ENCODE measurements at places on chromosomes 7 and 10. TPM values are rescaled to one million over a fixed set of nuclear protein-coding genes. Genes with fewer than 3 reads are reported as not detected.

The KCND2 gene
- polyA plus RNA-seq: 2.0 TPM

DNA sequence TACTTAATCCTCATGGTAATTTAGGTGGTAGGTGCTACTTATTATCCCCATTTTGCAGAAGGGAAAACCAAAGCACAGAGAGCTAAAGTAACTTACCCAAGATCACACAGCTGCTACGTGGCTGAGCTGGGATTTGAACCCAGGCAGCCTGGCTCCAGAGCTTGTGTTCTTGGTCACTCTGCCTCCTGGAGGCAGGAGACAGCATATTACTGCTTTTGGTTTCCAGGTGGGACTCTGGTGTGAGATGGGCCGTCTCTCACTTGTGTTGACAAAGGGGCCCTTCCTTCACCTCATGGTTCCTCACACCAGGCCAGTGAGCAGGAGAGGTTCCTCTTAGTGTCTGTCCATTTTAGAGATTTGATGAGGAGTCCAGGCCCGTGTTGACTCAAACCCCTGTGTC is 79.8 kb upstream of the PPIF start:
- DNase-seq: no peak

GRCh38 chr7:13014011-13014410 is 326.6 kb downstream of the ARL4A start:
- no peak for DNase-seq

DNA sequence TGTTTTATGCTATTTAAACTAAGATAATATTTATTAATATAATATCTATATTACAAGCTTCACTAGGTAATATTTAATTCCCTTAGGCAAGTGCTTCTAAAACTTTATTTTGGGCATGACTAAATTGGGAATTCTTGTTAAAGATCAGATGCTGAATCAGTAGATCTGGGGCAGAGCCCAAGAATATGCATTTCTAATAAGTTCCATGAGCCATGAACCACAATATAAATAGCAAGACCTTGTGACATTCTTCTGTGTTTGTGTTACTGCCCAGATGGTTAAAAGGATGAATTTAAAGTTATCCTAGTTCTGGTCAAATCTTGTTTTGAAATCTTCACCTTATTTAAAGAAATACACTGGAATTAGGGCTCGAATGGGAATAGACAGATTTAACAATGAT is 258.4 kb upstream of the CACNA2D1 start:
- no peak for DNase-seq

GRCh38 chr10:34346516-34347100 is 468.5 kb downstream of the PARD3 start:
- no peak for DNase-seq

The PNLIP gene
- polyA plus RNA-seq: not detected

DNA sequence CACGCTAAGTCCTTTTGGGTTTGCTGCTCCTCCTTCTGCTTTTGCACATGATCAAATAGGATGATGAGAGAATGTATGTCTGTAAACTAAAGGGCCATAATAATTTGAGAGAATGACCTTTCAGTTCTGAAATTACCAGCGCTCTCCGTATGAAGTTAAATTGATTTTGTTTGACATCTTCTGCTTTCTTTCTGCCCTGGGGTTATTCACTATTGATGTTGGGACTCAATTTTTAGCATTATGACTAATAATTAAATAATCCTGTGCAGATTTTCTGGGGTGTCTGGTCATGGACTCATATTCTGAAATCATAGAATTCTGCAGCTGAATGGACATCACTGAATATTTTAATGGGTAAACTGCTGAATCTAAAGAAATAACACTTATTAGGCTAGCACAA is 423.2 kb downstream of the POM121L12 start:
- DNase-seq: no peak

The PNLIPRP2 gene
- polyA plus RNA-seq: not detected

GRCh38 chr10:26829810-26830515 is 30.8 kb downstream of the ABI1 start:
- DNase-seq: no peak
